Activated T-cell treated with anti-CD3 and anti-CD28 coated beads for 48 hours (primary cell): ENCODE measurements at places on chromosomes 3 and 15.

- no peak for DNase-seq
These were observed 138.1 kb upstream of the DAZL start for GRCh38 chr3:16743276-16743675.

DNA sequence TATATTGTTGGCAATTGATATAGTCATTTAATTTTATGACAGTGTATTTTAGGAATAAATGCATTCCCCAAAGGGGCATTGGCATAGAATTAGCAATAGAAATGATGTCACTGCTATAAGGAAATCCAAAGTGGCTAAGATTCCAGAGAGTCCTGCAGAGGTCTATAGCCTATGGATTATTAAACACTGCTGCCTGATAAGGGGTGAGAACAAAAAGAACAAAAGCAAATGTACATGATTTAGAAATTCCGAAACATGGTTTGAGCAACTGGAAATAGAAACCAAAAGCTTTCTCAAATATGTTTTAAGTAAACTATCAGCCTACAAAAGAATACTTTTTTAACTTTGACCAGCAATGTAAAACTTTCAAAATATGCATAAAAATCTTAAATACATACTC is 280.1 kb upstream of the RASGRP1 start:
- DNase-seq = no peak

- no peak for DNase-seq
These were observed 87.8 kb downstream of the C3orf85 start for GRCh38 chr3:109224333-109224732.

DNA sequence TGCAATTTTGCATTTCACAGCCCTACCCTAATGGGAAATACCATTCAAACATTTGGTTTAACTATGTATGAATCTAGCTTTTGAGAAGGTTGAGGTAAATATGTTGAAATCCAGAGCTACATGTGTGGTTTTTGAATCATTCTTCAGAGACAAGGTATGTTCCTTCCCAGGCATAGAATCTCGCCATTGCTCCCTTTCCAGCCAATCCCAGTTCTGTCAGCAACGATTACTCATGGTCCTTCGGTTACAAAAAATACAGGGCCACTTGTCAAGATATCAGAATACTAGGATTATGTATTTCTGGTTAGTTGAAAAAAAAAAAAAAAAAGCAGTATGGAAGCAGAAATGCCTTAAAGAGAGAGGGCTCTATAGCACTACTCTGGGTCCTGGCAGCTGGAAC is 182.4 kb downstream of the RBMS3 start:
- no peak for DNase-seq

GRCh38 chr15:91258415-91258759 is 158.3 kb downstream of the SV2B start:
- DNase-seq = no peak

GRCh38 chr15:81182031-81182755 is 14.5 kb upstream of the IL16 start:
- no peak for DNase-seq

- DNase-seq = no peak
These were observed 242.5 kb downstream of the CADPS start for GRCh38 chr3:62632510-62633294.

DNA sequence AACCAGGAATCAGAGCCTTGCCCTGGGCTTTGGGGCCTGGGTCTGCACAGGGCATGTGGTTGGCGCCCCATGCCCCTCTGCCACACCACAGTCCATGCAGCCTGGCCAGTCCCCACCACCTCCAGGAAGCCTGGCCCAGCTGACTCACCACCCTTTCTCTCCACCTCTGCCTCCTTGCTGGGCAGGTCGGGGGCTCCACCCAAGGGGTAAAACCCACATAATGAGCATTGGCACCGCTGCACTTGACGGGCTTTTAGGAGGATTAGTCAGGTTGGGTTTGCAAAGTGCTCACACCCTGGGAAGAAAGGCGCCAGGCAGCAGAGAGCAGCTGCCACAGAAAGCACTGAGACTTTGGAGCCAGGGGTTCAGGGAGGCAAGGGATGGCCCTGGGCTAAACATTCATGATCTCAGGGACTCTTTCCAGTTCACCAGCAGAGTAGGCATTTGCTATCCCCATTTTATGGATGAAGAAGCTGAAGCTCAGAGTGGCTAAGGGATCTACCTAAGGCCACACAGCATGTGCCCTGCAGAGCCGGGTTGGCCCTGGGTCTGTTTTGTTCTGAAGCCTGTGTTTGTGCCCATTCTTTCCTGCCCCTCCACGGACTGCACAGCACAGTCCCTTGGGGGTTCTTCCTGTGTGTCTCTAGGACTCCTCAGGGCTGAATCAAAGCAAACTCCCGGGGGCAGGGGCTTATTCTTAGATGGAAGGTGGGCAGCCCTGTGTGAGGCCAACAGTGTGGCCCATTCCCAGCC is 113.4 kb downstream of the ETFA start:
- no peak for DNase-seq

DNA sequence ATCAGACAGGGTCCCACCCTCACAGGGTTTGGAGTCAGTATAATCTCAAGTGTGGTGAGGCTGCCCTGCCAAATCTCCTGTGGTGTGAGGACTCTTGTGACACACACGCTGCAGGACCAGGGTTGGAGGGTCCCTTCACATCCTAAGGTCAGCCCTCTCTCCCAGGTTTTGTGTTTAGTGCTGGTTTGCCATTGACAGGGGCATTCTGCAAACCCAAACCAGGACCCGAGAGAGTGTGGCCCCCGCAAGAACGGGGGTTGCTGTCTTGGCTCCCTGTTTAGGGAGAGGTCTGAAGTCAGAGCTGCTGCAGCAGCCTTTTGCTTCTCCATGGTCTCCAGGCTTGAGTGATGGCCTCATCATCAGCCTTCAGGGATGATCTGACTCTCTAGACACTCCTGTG is 14.7 kb downstream of the FAM107A start:
- no peak for DNase-seq

- DNase-seq = no peak
These were observed 888 bp downstream of the PPP2R3A start for GRCh38 chr3:135966271-135966961.

GRCh38 chr3:10442151-10442795 is 63.1 kb downstream of the ATP2B2 start:
- DNase-seq = no peak

DNA sequence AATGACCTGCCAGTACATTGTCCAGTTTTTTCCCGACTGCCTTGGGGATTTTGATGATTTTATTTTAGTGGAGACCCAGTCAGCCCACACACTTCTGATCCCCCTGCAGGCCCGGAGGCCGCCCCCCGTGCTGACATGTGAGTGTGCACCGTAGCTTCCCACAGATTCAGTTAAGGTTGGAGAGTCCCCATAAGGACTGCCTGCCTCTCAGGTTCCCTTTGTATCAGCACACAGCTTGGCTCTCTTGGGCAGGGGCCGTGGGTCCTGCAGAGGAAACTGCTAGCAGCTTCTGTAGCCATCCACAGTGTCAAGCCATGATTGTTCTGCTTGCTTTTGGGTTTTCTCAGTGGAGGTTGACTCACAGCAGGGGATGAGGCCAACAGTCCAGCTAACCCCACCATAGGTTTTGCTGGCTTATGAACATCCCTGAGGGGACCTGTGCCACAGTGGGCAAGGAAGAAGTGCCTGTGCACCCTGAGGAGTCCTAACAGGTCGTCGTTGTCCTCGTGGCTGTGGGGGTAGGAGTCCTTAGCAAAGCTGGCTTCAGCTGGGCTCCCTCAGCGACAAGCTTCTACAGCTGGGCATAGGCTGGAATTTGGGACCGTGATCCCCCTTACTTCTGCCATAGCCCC is 46.4 kb downstream of the DLEC1 start:
- DNase-seq = no peak

GRCh38 chr15:46296797-46297196 is 662.0 kb downstream of the SQOR start:
- DNase-seq = no peak

DNA sequence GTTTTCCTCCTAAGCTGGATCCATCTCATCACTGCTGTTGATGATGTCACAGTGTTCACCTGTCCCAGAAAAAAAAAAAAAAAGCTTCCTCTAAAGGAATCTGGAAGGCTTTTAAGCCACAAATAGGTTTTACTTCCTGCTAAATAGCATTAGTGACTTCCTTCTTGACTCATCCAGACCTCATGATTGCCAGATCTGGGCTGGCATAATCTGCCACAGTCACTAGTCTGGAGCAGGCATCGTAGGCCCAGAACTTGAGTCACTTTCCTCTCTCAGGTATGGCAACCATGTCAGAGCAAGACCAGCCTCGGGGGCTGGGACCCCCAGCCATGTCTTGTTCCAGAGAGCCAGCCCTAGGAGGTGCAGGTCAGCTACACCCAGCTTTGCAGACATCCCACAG is 266.5 kb upstream of the CADM2 start:
- no peak for DNase-seq

GRCh38 chr3:151724576-151725562 is 8.9 kb upstream of the AADACL2 start:
- DNase-seq = no peak

GRCh38 chr3:56833022-56833421 is 31.3 kb upstream of the ARHGEF3 start:
- no peak for DNase-seq

DNA sequence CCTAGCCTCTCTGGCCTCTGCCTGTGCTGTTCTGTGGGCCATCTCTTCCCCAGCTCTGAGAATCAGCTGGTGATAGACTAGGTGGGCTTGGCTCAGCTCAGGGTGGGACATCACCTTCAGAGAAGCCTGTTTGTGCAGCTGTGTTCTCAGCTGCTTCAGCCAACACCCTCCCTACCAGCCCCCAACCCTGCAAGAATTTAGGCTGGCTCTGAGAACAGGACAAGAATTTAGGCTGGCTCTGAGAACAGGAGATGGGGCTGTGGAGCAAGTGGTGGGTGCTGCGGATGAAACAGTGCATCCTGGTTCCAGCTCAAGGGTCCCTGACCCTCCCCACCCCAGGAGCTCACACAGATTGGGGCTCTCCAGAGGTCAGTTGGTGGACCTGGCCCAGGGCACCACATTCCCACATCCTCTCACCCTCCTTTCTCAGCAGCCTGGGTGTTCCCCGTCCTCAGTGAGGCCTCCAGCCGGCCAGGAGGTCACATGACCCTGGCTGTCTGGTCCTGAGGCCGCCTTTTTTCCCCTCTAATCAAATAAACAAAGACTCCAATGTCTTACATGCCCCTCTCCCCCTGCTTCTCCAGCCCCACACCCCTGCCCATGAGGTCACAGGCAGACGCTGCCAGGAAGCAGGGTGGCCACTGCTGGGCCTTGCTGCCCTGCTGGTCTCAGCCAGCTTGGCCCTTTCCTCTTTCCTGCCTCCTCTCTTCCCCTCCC is 14.9 kb downstream of the PLEKHO2 start:
- DNase-seq = no peak

- DNase-seq = no peak
These were observed 551.1 kb downstream of the NAALADL2 start for GRCh38 chr3:175410251-175410650.

DNA sequence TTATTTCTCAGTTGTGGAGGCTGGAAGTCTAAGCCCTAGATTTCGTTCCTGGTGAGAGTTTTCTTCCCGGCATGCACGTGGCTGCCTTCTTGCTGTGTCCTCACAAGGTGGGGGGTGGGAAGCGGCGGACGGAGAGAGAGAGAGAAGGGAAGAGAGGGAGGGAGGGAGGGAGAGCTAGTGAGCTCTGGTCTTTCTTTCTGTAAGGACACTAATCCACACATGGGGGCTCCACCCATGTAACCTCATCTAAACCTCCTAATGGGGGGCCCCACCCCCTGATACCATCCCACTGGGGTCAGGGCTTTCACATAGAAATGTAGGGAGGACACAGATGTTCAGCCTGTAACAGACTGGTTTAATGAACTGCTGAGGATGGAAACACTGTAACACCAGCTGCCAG is 7.3 kb downstream of the FBLN2 start:
- DNase-seq = no peak

DNA sequence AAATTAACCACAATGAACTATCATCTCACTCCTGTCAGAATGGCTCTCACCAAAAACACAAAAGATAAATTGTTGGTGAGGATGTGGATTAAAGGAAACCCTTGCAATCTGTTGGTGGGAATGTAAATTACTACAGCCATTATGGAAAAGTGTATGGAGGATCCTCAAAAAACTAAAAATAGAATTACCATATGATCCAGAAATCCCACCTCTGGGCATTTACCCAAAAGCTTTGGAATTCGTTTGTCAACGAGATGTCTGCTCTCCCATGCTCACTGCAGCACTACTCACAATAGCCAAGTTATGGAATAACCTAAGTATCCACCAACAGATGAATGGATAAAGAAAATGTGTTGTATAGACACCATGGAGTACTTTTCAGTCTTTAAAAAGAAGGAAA is 21.6 kb downstream of the FSIP1 start:
- DNase-seq = no peak

DNA sequence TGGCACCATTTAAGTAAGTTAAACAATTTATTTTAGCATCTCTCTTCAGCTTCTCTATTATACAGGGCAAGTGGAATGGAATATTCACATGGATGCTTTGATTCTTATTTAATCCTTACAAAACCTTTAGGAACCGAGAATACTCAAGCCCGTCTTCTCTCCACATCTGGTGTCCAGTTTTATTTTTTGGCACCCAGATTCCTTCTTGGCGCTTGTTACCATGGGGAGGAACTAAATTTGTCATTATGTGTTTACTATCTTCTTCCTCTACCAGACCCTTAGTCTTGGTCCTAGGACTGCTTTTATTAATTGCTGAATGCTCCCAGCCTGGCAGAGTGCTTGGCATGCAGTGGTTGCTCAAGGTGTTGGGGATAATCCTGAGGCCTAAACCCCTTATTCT is 138.8 kb downstream of the CACNA2D3 start:
- no peak for DNase-seq

GRCh38 chr3:4522947-4523346 is 29.8 kb downstream of the ITPR1 start:
- no peak for DNase-seq

- DNase-seq = no peak
These were observed 126.8 kb upstream of the ABHD17C start for GRCh38 chr15:80568298-80568697.

GRCh38 chr15:93989440-93989998 is 241.8 kb upstream of the MCTP2 start:
- DNase-seq = no peak

DNA sequence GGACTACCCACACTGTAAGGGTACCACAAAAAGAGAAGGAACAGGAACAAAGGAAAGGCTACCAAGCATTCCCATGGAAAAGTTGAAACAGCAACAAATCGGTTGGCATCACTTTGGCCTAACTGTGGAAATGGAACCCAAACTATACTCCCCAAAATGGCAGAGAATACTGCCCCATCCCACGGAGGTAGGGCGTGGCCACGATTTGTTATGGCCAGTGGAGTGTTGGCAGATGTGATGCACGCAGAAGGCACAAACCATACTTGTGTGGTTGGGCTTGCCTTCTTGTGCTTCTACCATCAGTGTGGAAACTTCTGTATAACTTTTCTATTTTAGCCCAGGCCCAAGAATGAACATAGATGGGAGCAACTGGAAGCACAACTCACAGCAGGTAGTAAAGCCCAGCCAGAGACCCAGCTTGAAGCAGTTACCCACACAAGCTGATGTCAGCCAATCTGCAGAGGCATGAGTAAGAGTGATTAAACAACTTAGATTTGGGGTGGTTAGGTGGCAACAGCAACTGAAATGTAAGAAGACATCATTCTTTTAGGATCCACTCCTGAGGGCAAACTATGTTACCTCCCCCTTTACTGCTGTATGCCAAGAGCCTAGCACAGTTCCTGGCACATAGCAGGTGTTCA is 64.1 kb downstream of the BTD start:
- DNase-seq = no peak
